ENCODE measurements at places on chromosomes 11 and 22.

DNA sequence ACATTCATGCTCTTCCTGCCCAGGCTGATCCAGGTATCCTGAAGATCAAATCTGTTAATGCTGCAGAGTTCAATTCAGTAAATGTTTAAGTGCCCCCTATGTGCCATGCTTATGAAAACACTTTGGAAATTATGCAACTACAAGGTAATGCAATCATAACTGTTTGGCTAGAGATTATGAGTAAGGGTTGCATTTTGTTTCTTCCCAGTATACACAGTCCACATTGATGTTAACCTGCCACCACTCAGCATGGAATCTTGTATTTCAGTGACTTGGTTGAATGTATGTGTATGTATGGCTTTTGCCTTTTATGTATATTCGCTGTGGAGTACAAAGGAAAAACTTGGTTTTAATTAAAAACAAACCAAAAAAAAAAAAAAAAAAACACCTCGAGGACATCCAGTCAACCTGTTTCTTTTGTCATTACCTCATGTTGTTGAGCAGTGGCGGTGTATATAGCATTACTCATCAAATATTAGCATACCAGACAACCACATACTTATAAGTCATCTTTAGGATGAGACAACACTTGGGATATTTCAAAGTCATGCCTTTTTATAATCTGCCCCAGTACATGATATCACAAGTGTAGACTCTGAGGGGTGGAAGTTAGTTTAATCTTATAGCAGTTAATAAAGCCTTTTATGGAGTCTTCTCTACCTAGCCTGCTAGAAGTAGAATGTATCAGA is 86.1 kb upstream of the HORMAD2 start:
- no peak for DNase-seq

- no peak for DNase-seq
Observed at GRCh38 chr11:104678408-104678807, 219.9 kb downstream of the CASP12 start.

GRCh38 chr22:46031066-46031465 is 54.1 kb upstream of the WNT7B start:
- no peak for DNase-seq

DNA sequence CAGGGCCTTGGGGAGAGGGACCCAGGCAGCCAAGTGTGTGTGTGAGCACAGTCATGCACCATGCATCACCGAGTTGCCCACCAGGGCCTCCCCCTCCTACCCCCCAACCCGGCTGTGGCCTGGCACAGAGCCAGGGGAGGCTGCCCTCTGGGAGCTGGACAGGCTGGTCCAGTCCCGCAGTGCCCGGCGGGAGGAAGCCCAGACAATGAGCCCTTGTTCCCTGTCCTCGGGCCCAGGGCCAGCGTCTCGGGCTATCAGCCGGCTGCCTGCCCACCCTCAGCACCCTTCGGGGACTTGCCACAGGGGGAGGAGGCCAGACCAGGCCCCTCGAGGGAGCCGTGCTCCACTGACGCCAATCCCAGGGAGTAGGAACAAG is 4.5 kb downstream of the LRRC75B start:
- no peak for DNase-seq

- no peak for DNase-seq
Observed at GRCh38 chr11:130601141-130601540, 152.7 kb downstream of the ADAMTS15 start.

GRCh38 chr11:117946842-117947526 is 17.8 kb upstream of the TMPRSS13 start:
- peak; percentile 87 for DNase-seq

DNA sequence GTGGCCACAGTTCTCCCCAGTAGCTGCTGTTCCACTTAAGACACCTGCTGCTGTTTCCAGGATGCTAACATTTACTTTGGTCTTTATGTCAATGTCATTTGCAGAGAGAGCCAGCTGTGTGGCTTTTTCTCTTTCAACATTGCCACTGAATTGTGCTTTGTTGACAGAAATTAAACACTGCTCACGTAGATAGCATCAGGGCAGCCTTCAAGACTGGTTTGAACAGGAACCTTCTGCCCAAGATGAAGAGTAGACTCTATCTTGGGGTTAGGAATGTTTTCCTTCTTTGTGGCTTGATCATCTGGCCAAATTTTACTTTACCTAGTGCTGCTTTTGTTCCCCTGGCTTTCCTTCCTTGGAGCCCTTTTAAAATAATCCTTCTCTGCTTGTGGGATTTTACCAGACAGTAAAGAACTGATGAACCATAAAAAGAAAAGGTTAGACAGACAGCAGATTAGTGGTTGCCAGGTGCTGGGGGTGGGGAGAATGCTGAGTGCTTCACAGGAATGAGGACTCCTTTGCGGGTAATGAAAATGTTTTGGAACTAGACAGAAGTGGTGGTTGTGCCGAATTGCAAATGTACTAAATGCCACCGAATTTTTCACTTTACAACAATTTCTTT is 22.7 kb upstream of the XBP1 start:
- no peak for DNase-seq

GRCh38 chr11:33211580-33211979 is 45.6 kb upstream of the HIPK3 start:
- DNase-seq, result no peak

DNA sequence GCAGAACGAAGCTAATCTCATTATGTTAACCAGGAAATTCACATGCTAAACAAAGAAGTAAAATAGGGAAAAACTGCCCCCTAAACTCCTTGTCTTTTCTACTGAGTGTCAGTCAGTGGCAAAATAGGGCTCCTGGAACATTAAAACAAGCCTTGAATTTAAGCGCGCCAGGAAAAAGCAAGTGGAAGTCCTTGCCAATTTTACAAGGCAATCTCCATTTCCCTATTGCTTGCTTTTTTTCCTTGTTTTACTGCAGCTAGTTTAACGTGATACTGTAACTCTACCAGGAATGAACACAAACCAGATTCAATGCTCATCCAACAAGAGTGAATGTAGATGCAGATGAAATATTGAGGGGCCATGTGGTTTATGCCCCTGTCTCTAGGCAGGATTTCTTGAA is 28.1 kb upstream of the KIRREL3 start:
- no peak for DNase-seq

All from stimulated activated CD4-positive, alpha-beta T cell treated with anti-CD3 and anti-CD28 coated beads, Interleukin-1b, Interleukin-23, amount 100 ng/mL, for 48 hours (primary cell).